ENCODE measurements at places on chromosomes 7 and 10. TPM values are rescaled to one million over a fixed set of nuclear protein-coding genes. Genes with fewer than 3 reads are reported as not detected.
A peak's percentile ranks its signal among the peaks of the same experiment; 100 is the strongest.

GRCh38 chr7:119959811-119960210, 313.2 kb upstream of the KCND2 start:
- H3K27ac ChIP-seq, result no peak overlapping the region
- no peaks in the 10 kb centered on the region for H3K4me1 ChIP-seq
- no peaks in the 10 kb centered on the region for H3K27me3 ChIP-seq
- no peak overlapping the region for H3K4me3 ChIP-seq

- H3K4me1 ChIP-seq, result peaks cover 13% of the 10 kb centered on the region
- no peak for DNase-seq
- no peaks in the 10 kb centered on the region for H3K36me3 ChIP-seq
- H3K27ac ChIP-seq, result no peak overlapping the region
Measured at GRCh38 chr10:88243202-88243744, 339.8 kb downstream of the RNLS start.

GRCh38 chr10:43132867-43133787, 5.1 kb upstream of the CSGALNACT2 start:
- H3K4me1 ChIP-seq, result peaks cover 7% of the 10 kb centered on the region
- no peak for DNase-seq
- no peak overlapping the region for H3K27ac ChIP-seq
- no peaks in the 10 kb centered on the region for H3K27me3 ChIP-seq
- H3K4me3 ChIP-seq, result no peak overlapping the region
- peaks cover 2% of the 10 kb centered on the region for H3K36me3 ChIP-seq

GRCh38 chr7:73892003-73892999, 31.3 kb downstream of the TMEM270 start:
- peaks cover under 1% of the 10 kb centered on the region for H3K27me3 ChIP-seq
- H3K4me1 ChIP-seq, result peaks cover 41% of the 10 kb centered on the region
- peak; percentile 22 for DNase-seq
- H3K36me3 ChIP-seq, result peaks cover 2% of the 10 kb centered on the region

- H3K27me3 ChIP-seq, result no peaks in the 10 kb centered on the region
- no peaks in the 10 kb centered on the region for H3K4me1 ChIP-seq
- H3K27ac ChIP-seq, result no peak overlapping the region
- no peak for DNase-seq
- H3K36me3 ChIP-seq, result no peaks in the 10 kb centered on the region
- H3K4me3 ChIP-seq, result no peak overlapping the region
Measured at GRCh38 chr7:145718129-145718528, 398.5 kb upstream of the CNTNAP2 start.

DNA sequence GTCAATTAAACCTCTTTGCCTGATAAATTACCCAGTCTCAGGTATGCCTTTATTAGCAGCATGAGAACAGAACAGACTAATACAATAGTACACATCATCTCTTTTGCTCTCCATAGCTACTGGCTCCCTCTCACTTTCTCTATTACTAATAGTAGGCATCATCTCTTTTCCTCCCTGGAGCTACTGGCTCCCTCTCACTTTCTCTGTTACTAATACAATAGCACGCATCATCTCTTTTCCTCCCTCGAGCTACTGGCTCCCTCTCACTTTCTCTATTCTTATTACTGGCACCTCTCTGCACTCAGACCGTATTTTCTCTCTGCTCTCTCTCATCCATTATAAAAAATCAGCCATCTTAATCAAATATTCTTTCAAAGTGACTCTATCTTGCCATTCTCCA, 37.1 kb downstream of the SLC25A13 start:
- no peak overlapping the region for H3K27ac ChIP-seq
- no peaks in the 10 kb centered on the region for H3K4me1 ChIP-seq
- no peaks in the 10 kb centered on the region for H3K36me3 ChIP-seq
- H3K4me3 ChIP-seq, result no peak overlapping the region
- H3K27me3 ChIP-seq, result no peaks in the 10 kb centered on the region

GRCh38 chr10:5512881-5513612, 11.7 kb upstream of the CALML3 start:
- no peak for DNase-seq
- H3K36me3 ChIP-seq, result no peaks in the 10 kb centered on the region
- H3K27me3 ChIP-seq, result no peaks in the 10 kb centered on the region

DNA sequence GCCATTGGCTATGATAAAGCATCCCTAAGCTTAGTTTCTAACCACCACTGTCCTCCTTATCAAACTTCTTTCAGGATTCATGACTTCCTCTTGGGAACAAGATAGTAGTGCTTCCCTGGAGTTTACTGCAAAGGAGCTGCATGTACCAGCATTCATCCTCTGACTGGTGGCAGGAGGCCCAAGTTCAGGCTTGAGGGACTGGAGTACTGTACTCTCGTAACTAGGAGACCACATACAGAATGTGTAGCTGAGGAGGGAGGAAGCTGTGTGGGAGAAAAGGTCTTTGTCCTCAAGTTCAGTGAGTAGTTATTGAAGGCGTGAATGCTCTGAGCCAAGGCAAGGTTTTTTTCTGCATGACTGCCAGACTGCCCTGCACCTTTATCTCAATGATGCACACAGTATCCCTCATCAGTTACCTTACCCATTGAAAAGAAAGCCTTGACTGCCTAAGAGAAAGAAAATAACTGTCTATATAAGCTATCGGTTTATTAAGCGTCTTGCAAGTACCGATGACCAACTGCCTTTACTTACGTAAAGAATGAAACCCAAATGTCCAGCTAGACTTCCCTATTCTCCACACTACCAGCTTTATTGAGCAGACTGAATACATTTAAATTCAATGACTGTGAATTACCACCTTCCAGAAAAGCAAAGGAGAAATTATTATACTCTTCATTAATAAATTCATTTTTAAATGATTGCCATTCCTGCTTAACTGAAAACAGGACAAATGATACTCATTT, 12.8 kb downstream of the SCRN1 start:
- H3K36me3 ChIP-seq, result no peaks in the 10 kb centered on the region
- peak overlapping the region; percentile 6 for H3K4me3 ChIP-seq
- peaks cover 8% of the 10 kb centered on the region for H3K4me1 ChIP-seq
- no peaks in the 10 kb centered on the region for H3K27me3 ChIP-seq
- peak overlapping the region; percentile 88 for H3K27ac ChIP-seq

DNA sequence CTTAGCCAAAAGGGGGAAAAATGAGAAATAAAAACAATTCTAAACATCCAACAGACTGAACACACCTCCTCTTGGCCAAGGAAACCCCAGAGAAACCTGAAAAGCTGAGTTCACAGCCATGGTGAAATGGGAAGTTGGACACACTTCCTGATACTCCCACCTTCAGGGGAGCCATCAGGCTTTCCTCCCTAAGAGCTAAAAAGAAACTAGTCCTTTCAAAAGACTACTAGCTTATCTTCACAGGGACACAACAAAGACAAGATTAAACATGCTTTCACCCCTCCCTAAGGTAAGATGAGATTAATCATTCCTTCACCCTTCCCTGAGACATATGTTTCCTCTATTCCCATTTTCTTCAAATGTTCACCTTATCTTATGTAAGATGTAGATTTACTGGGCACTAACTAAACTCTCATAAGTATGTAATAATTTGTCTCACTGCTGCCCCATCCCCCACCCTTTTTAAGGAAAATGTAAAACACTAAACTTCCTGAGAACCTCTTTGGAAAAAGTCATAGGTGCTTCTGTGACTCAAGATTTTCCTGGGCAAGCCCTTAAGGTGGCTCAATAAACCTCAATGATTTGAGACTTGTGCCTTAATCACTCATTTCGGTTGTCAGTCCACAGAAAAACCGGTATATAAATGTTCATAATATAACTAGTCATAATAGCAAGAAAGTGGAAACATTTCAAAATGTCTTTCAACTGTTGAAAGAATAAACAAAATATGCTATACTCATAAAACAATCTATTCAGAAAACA, 40.5 kb downstream of the HTR7 start:
- no peaks in the 10 kb centered on the region for H3K4me1 ChIP-seq
- no peak overlapping the region for H3K4me3 ChIP-seq
- no peaks in the 10 kb centered on the region for H3K27me3 ChIP-seq
- DNase-seq, result no peak
- H3K36me3 ChIP-seq, result no peaks in the 10 kb centered on the region

DNA sequence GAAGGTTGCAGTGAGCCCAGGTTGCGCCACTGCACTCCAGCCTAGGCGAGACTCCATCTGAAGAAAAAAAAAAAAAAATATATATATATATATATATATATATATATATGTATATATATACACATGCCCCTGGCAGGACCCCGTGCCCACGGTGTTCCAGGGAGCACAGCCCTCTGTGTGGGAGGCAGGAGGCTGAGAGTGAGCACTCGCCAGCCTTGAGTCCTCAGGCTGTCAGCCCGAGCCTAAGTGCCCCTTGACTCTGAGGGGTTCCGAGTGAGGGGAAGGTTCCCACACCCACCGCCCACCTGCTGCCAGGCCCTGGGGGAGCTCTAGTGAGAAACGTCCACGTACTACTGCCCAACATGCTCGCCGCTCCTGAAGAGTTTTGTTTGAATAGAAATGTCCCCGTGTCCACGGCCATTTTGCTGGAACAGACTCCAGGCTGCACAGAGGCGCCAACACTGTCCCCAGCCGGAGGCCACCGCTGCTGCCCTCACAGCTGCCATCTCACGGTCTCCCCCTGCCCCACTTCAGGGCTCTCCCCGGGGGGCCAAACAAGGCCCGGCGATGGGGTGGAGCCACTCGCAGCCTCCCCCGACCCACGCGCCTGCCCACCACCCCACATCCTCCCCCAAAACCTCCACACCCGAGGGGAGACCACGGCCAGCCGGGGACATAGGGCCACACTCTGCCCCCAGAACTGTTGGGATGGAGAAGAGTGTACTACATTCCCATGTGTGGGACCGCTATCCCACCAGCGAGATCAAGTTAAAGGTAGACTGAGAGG, 62.8 kb upstream of the EBF3 start:
- H3K27me3 ChIP-seq, result no peaks in the 10 kb centered on the region
- no peak overlapping the region for H3K4me3 ChIP-seq
- no peak overlapping the region for H3K27ac ChIP-seq
- H3K36me3 ChIP-seq, result no peaks in the 10 kb centered on the region

DNA sequence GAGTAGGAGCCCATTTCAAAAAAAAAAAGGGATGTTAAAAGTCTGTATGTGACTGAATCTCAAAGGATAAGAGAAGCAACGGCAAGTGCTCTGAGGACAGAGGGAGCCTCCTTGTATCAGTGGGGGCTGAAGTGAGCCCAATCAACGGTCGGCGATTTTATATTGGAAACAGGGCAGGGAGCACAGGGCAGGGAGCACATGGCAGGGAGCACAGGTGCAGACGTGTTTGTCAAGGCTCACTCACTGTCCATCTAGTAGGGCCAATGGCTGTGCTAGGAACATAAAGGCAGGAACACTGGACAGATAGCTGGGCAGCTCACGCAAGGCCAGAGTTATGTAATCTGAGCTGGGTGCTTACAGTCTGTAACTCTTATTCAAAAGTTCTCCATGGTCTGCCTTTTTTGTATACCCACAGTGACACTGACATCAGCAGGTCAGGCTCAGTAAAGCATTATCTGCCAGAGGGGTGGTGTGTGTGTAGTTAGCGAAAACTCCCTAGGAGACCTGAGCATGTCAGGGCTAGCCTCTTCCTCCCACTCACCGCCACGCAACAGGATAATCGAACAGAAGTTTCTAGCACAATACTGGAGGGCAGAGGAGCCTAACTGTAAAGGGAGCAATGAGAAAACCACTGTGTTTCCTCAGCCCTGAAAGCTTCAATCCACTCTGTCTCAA, 15.4 kb downstream of the AKR1B1 start:
- no peaks in the 10 kb centered on the region for H3K4me1 ChIP-seq
- H3K36me3 ChIP-seq, result peaks cover 72% of the 10 kb centered on the region
- no peak for DNase-seq

- H3K4me3 ChIP-seq, result no peak overlapping the region
- DNase-seq, result no peak
- H3K36me3 ChIP-seq, result no peaks in the 10 kb centered on the region
Measured at GRCh38 chr10:59944339-59944935, 38.1 kb upstream of the CCDC6 start.

DNA sequence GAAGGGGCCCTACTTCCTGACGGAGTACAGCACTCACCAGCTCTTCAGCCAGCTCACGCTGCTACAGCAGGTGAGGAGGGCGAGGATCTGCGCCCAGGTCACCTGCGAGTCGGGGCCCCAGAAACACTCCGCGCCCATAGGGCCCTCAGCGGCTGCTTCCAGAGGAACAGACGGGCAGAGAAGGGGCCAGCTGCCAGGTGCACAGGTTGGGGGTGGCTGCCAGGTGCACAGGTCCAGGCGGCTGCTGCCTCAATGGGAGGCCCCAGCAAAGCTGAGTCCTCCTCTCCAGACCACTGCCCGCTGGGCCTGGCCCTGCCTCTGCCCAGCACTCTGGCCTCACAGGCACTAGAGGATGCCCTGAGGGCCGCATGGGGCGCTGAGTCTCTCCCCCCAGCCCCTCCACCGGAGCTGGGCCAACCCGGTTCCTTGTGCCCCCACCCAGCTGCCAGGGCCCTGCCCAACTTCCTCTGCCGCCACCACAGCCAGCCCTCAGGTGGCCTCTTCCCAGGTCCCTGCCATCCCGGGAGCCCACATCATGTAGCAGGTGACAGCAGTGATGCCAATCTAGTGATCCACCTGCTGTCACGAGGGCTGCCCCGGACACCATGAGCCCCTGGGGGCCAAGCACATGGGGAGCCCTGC, 17.0 kb upstream of the UTF1 start:
- peaks cover 76% of the 10 kb centered on the region for H3K36me3 ChIP-seq
- no peaks in the 10 kb centered on the region for H3K4me1 ChIP-seq
- no peak for DNase-seq
- no peaks in the 10 kb centered on the region for H3K27me3 ChIP-seq
- no peak overlapping the region for H3K27ac ChIP-seq

The TMEM130 gene
- total RNA-seq, result 14.1 TPM

The TRAPPC14 gene
- 9.4 TPM for total RNA-seq

The NPFFR1 gene
- 1.8 TPM for total RNA-seq

The CYP26A1 gene
- total RNA-seq, result 0.28 TPM

The WIPF3 gene
- total RNA-seq, result 4.5 TPM

The GPR15LG gene
- not detected for total RNA-seq
